ENCODE measurements at places on chromosomes 5 and 9. TPM values are rescaled to one million over a fixed set of nuclear protein-coding genes. Genes with fewer than 3 reads are reported as not detected.

Gene PNPLA7
- total RNA-seq = 16.5 TPM

Gene PCDHA13
- 6.7 TPM for total RNA-seq

Gene EIF4EBP3
- 14.4 TPM for total RNA-seq

Gene HINT1
- total RNA-seq = 152 TPM

Gene PALM2AKAP2
- 10.1 TPM for total RNA-seq

Gene MSH3
- 16.1 TPM for total RNA-seq

Gene QRFP
- total RNA-seq = not detected

Gene PFN3
- total RNA-seq = not detected

Gene SPOCK1
- 13.6 TPM for total RNA-seq
